ENCODE measurements at places on chromosomes 13 and 19.

GRCh38 chr19:4935444-4935843 is 26.1 kb downstream of the UHRF1 start:
- DNase-seq = no peak

- DNase-seq = peak; percentile 8
These were observed 6.3 kb downstream of the GRAMD1A start for GRCh38 chr19:35006342-35006998.

DNA sequence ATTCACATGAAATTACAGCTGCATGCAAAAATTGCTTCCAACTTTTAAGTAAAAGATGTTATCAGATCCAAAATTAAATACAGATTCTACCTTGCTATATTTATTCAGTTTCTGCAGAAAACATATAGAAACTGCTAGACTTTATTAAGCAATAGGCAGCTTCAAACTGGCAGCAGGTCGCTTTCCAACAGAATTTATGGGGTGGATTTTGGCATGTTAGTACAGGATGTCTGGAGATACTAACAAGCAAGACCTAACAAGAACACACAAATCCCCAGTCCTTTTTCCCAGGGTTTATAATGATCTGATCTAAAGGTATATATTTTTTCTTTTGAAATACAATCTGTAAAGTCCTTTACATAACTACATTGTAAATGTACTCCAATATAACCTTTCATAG is 27.5 kb downstream of the TBC1D4 start:
- DNase-seq = no peak

- no peak for DNase-seq
These were observed 492.7 kb downstream of the GPC5 start for GRCh38 chr13:91891141-91891540.

GRCh38 chr13:86438034-86438433 is 638.8 kb upstream of the SLITRK6 start:
- no peak for DNase-seq

- no peak for DNase-seq
These were observed 11.0 kb downstream of the MEIS3 start for GRCh38 chr19:47408156-47408938.

DNA sequence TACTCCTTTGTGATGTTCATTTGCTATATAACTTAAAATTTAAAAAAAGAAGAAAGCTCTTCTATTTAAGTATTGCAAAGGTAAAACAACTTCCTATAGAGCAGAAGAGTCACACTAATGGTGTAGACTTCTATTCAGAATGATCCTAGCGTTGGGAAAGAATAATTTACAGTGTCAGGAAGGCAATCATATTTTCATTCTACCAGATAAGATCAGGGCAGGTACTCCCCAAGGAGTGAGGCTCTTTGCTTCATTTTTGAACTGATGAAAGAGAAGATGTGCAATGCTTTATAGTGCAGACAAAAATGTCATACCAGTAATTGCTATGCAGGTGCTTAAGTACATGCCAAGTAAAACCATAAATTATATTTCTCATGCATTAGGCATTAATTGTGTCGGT is 1193.0 kb downstream of the PCDH9 start:
- no peak for DNase-seq

- no peak for DNase-seq
These were observed 12.9 kb downstream of the TPM4 start for GRCh38 chr19:16089010-16089846.

DNA sequence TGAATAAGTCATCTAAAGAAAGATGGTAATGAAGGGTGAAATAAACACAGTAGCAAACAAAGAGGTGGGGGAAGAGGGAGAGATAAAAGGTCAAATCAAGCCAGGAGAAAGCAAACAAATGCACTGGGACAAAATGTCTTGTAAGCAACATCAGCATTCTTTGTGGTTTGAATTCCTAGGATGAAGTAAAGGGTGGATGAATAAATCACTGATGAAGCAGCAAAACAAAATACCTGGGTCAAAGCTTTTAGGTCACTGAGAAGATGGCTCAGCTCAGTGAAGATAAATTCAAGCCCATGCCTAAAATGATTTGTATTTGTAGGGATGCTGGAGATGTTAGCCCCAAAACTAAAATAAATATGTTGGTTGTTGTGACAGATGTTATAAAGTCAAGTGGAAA is 86.5 kb upstream of the FBXL3 start:
- peak; percentile 32 for DNase-seq

- DNase-seq = no peak
These were observed 1.2 kb downstream of the RNF113B start for GRCh38 chr13:98175823-98176222.

DNA sequence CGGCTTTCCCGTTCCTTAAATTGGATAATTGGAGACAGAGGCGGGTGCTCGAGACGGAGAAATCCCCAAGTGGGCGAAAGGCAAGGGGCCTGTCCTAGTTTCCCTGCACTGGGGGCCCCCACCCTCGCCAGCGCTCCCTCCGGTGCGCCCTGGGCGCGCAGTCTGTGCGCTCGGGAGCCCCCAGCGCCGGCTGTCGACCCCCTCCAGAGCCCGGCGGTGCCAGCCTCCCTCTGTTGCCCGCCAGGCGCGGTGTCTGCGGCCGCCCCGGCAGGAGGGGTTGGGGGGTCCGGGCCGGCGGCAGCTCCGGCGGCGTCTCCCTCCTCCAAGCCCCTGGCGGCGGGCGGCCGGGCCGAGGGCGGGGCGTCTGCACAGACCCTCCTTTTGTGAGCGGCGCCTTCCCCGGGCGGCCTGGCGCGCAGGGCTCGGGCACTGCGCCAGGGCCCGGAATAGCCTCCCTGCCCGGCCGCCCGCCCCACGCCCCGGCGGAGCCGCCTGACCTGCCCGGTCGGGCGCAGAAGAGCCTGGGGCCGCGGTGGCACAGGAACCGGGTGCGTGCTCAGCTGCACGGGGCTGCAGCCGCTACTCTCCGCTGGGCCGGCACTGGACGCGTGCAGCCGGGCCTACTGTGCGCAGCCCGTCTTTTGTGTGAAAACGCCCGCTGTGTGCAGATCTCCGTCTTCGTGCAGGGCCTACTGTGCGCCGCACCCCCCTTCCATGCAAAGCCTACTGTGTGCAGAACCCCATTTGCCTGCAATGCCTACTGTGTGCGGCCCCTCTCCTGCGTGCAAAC is 13.2 kb downstream of the GADD45B start:
- DNase-seq = peak; percentile 72

GRCh38 chr19:15126131-15126910 is 19.1 kb downstream of the SYDE1 start:
- DNase-seq = peak; percentile 19

DNA sequence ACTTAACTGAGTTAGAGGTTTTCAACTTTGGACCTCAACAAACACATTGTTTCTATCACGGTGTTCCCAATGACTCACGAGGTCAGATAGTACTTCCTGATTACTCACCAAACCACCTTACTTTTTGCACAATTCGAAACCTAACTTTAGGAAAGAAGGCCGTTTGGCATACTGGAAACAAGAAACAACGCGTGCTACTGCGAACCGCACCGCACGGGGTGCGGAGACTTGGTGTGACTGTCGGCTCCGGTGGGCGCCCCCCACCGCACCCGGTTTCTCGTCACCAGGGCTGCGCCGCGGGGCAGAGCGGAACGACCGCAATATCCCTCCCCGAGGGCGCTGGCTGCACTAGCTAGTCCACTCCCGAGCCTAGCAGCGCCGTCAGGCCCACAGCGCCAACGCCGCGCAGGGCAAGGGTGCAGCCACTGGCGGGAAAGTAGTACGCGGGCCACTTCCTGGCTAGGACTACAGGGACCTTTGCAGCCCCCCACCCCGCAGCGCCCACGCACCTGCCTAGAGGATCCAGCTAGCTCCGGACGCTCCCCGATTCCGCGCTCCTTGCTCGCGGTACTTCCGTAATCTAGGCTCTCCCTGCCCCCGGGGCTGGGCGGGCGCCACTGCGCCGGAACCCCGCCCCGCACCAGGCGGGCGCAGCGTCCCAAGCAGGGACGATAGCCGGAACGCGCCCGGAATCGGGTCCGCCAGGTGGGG is at the start of gene PARP4:
TSS of gene PARP4 (minus strand) at position 582 of the 711 bp plus-strand sequence. CDS start 9,002 bp downstream, outside the sequence.
- DNase-seq = peak; percentile 88

- DNase-seq = peak; percentile 80
These were observed 342.7 kb downstream of the TBC1D4 start for GRCh38 chr13:75139291-75139690.

- peak; percentile 90 for DNase-seq
These were observed 867 bp downstream of the WBP4 start for GRCh38 chr13:41061914-41062837.

Measured in adipocyte (in vitro differentiated cells).